ENCODE measurements at places on chromosomes 2 and 18.

DNA sequence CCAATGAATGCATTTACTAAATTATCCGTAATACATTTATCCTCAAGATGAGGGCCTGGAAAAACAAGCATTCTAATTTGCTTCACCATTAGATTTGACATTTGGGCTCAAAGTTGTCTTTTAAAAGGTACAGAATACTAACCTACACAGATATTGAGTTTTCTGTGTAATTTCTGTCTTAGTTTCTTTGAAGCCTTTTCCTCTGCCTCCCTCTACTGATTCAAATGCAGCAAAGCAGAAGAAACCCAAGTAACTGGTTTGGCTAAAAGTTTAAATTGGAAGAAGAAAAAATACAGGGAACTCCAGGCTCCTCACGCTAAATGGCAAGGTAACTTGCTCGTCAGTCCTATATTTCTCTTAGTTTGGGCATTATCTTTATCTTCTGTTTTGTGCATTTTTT lies 53.3 kb upstream of the SLC5A7 start:
- DNase-seq, result no peak

DNA sequence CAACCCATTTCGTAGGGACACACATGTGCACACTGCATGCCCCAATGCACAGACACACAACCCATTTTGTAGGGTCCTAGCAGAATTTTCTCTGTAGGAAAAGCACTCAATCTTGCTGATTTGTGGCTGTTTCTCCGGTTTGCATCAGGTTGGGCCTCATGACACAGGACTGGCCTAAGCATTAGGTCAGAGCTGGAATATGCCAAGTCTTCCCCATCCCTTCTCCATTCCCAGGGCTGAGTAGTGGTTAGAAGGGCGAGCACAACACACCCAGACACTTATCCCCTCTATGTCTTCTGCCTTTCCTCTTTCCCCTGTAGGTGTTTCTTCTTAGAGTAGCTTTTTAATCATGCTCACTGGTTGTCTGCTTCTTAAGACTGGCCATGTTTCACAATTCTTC lies 295.9 kb downstream of the SOX11 start:
- DNase-seq, result no peak

GRCh38 chr2:109317471-109318095 lies 188.6 kb downstream of the SH3RF3 start:
- no peak for DNase-seq

DNA sequence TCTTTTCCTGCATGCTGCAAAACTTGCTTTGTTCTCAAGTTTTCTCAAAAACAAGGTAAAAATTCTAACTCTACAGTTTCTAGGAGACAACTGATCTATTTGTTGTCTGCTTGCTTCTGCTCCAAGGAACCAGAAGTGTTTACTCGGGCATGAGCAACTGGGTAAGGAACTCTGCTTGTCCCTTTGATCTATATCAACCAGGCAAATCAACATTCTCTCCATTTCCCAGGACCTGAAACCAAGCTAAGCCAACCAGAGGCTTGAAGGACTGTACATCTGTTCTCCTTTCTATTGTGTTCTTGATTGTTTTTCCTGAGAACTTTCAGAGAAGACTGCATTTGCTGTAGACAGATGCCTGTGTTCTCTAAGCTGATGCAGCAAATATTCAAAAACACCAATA lies 335.0 kb upstream of the KCNH7 start:
- no peak for DNase-seq

DNA sequence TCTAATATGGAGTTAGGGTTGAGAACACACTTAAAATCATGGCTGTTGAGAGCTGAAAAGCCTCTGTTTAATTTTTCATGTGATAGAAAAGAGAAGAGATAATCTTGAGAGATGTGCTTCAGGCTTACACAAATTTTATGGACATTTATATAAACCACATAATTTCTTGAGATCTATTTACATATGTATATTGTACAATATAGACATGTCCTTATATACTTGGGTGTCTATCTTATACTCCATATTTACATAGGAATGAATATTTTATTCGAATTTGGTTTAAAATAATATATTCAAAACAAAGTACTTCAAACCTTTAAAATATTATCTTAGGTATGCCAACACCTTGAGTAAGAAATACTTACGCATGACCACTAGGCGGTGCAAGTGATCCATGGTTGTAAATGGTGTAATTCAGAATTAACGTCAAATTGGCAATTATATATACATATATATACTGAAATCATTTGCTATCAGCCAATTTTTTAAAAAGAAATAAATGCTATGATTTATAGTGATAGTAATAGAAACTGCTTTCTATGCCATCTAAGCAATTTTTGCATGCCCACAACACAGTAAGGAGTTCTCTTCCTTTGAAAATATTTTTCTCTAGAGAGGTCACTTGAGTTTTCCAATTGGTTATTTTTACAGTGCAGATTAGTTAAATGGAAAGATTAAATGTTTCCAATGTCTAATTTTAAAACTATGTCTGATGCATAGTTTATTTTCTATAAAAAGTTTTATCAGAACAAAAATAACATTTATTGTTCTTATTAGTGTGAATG lies 37.6 kb upstream of the SPAG16 start:
- peak; percentile 43 for DNase-seq

GRCh38 chr2:69652206-69652605 lies 8.7 kb upstream of the AAK1 start:
- no peak for DNase-seq

DNA sequence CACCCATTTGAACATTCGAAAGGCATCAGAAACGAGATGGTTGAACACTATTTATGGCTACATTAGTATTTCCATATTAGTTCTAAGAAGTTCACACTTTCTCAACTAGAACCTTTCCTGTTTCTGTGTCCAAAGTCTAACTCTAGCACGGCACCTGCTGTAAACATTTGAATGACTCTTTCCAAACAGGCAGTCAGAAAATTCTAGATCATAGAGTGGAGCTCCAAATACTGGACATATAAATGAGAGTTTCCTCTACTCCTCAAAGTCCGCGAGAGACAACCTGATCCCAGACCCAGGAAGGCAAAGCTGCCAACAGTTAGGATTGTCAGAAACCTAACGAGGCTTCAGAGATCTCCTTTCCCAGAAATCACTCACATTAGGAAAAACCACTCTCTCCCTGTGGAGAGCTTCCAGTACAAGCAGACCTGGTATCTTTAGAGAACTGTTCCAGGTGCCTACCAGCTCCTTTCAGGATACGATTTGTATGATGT lies 10.6 kb downstream of the RND3 start:
- no peak for DNase-seq

DNA sequence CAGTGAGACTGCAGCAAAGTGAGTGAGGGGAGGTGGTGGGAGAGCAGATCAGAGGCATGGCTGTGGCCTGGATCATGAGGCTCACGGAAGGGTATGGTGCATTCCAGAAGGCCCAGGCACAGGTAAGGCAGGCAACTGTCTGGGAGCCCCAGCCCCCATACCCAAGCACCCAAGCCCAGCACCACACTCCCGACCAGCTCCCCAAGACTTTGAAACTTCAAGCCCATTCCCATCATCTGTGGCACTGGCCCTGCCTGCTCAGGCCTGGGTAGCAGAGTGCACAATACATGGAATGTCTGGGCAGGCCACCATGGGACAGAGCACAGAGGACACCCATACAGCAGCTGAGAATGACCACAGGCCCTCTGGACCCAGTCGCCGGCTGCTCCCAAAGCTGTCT lies 202.6 kb upstream of the ARL4C start:
- DNase-seq, result no peak

DNA sequence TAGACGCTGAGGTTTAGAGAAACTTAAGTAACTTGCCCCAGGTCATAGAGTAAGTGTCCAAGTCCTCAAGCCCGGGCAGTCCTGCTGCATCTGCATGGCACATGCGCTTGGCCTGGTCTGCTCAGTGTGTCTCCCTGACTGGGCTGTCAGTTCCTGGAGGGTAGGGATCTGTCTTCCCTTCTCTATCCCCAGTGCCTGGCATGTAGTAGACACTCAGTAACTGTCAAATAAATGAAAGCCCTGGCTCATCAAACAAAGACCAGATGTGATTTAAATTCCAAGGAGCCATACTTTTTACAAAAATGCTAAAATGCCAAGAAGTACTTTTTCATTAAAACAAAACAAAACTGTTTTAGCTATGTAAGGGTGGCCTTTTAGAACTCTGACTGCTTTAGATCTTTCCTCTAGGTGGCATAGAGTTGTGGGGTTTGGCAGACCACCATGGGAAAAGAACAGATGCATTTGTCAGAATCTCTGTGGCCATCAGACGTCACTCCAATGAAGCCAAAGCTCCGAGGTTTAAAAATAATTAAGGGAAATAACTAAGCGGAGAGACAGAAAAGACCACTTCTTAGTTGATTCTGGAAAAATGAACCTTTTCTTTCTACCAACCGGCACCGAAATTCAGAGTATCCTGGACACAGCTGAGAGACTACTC lies 34.0 kb downstream of the EPAS1 start:
- no peak for DNase-seq

GRCh38 chr2:123993728-123994323 lies 31.3 kb upstream of the CNTNAP5 start:
- DNase-seq, result no peak

- peak; percentile 66 for DNase-seq
Observed at GRCh38 chr2:224584785-224585210, 365 bp downstream of the CUL3 start.

- no peak for DNase-seq
Observed at GRCh38 chr2:211203986-211204385, 647.6 kb downstream of the CPS1 start.

DNA sequence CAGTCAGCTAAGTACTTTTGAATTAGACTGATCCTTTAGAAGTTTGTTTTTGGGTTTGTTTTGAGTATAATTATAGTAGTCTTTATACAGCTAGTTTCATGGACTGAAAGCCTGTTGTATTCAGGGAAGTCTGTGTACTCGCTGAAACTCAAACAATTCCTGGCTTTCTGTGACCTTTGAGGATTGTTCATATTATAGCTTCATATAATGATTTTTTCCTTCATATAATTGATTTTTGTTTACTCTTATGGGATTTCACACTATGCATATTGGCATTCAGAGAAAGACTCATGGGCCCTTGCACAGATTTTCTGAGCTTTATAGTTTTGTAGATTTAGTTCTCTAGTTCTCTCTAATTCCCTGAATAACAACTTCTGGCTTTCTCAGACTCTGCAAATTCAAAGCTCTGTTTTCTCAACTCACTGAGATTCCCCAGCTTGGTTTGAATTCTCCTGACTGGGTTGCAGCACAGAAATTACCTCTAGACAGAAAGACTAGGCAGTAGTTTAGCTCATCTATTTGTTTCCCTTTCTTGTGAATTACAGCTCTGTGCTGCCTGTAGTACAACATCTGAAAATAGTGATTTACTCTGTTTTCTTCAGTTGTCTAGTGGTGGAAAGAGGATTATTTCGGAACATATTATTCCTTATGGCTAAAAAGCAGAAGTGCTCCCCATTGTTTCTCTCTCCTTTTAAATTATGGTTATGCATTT lies 495.9 kb upstream of the CNTNAP5 start:
- DNase-seq, result no peak

DNA sequence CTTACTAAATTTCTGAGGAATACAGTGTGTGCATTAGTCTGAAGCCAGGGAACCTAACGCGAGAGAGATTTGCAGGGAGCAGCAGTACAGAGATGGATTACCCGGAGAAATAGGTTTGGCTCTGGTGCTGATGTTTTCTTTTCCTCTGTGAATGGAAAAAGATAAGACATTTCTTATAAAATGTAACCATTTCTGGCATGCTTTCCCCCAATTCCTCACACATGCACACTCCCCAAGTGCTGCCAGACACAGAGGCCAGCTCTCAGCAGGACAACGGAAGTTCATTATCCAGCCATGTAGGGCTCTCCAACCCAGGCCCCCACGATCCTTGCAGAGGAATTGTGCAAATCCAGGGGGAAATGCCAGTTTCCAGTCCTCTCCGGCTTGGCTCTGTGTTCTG lies 224.5 kb upstream of the MGAT5 start:
- DNase-seq, result no peak

GRCh38 chr2:24658531-24659202 lies 134.5 kb downstream of the PTRHD1 start:
- no peak for DNase-seq

GRCh38 chr2:222380456-222380855 lies 43.9 kb upstream of the SGPP2 start:
- no peak for DNase-seq

GRCh38 chr2:75459565-75460310 lies 101.0 kb downstream of the EVA1A start:
- no peak for DNase-seq

DNA sequence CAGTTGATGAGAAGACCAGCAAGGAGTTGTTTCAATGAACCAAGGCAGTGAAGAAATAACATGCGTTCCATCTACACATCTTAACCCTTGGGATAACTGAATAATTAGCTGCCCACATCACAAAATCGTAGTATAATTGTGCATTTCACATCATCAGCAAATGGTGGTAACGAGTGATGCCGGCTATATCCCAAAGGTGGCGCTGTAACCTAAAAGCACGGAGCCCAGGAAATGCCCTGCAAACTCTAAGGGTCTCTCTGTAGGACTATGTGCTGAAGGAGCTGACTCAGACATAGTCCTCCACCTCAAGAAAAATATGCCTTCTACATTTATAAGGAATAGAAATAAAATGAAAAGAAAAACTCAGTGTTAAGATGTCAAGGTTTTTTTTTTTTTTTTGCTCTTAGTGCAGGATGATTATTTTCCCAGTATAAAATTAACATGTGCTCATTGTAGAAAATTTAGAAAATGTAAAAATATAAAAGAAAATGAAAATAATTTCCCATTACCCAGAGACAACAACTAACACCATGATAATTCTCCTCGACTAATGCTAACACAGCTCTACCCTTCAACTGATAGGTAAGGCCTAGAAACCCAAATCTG lies 23.1 kb upstream of the DSG3 start:
- DNase-seq, result no peak

- DNase-seq, result no peak
Observed at GRCh38 chr2:42721898-42722297, 42.0 kb downstream of the OXER1 start.

DNA sequence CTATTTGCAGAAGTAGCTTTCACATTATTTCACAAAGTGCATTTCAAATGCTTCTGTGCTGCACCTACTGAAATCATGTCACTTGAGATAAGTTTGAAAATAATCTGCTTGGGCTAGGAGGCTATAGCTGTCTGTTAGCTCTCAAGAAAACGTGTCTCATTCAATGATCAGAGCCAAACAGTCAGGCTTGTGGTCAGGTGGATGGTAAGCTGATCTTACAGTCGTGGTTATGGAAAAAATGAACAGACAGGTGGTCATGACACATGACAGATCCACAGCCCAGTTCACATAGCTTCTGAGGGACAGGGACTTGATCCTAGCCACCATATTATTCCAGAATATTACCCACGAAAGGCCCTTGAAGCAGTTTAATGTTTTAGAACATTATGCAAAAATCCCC lies 26.5 kb upstream of the RFX8 start:
- DNase-seq, result no peak

DNA sequence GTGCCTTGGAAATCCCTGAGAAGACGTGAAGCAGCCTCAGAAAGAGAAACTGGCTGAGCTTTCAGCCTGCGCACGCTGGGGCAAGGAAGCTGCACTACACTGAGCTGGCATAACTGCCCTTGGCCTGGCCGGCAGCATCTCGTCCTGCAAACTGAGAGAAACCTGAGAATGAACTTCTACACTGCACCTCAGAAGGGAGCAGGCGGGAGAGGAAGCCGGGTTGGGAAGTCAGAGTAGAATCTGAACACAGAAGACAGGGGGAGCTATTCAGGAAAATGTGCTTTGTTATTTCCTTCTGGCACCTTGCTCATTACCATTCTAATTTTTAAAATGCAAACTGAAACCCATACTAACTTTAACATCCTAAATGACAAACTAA lies 70.9 kb downstream of the ZEB2 start:
- no peak for DNase-seq

GRCh38 chr2:172081221-172082022 lies 3.9 kb upstream of the DLX1 start:
- no peak for DNase-seq

- no peak for DNase-seq
Observed at GRCh38 chr18:77110400-77110799, 22.2 kb downstream of the MBP start.
